LHCN-M2 (cell line): ENCODE measurements at places on chromosomes 1 and 21.

GRCh38 chr1:232473324-232473723, 156.6 kb downstream of the SIPA1L2 start:
- peak; percentile 64 for DNase-seq

DNA sequence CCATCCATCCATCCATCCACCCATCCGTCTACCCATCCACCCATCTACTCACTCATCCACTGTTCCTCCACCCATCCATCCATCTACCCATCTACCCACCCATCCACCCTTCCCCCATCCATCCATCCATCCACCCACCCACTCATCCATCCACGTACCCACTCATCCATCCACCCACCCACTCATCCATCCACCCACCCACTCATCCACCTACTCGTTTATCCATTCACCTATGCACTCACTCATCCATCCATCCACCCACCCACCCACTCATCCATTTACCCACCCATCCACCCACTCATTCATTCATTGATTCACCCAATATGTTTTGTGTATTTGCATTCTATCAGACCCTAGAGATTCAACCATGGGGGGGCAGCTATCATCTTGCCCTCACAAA, 27.2 kb downstream of the TNFRSF8 start:
- no peak for DNase-seq

- peak; percentile 5 for DNase-seq
Observed at GRCh38 chr1:10308001-10308400, 90.9 kb upstream of the PGD start.

DNA sequence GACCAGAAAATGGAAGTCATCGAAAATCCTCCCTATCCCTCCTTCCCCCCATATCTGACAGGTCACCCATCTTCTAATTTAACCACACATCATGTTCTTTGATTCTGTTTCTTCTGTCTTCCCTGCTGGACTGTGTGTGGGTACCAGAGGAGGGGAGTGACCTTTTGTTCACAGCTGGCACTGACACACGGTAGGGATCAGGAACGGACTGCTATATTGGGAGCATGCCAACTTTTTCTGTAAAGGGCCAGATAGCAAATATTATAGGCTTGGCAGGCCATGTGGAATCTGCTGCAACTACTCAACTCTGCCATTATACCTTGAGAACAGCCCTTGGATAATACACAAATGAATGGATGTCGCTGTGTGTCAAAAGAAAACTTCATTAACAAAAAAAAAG, 7.5 kb upstream of the TOMM20 start:
- peak; percentile 24 for DNase-seq

GRCh38 chr1:1540090-1540817, at the start of gene TMEM240:
Gene TMEM240 (minus strand): TSS chr1:1540624. CDS start chr1:1540346, 278 bp downstream.
- DNase-seq = no peak

DNA sequence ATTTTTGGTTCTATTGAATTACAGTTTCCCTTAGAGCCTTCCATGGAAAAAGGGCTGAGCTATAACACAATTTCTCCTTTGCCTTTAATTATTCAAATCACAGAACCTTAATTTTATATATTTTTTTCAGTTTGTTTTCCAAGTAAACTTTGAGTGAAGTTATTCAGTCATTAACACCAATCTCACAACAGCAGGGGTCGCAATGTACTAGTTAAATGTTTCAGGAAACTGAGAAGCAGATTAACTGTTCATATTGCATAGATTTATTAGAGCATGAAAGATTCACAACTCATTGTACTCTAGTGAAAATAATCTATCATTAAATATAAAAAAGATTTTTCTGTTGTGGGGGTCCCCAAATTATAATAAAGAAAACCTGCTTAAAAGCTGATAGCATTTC, 64.1 kb downstream of the KIFAP3 start:
- peak; percentile 59 for DNase-seq

DNA sequence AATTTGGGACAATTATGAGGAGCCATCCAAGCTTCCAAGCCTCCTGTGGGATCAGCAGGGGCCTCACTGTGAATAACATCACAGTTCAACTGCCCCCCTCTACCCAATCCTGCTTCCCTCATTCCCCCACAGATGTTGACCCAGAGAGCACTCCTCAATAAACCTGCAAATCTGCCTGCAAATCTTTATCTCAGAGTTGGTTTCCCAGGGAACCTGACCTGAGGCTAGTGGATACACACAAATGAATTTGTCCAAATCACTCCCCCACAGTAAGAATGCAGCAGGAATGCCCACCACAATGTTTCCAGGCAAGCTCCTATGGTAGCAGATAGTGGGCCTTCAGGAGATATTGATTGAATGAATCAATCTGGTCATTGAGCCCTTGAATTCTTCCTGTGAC, 56.4 kb upstream of the HIVEP3 start:
- no peak for DNase-seq

DNA sequence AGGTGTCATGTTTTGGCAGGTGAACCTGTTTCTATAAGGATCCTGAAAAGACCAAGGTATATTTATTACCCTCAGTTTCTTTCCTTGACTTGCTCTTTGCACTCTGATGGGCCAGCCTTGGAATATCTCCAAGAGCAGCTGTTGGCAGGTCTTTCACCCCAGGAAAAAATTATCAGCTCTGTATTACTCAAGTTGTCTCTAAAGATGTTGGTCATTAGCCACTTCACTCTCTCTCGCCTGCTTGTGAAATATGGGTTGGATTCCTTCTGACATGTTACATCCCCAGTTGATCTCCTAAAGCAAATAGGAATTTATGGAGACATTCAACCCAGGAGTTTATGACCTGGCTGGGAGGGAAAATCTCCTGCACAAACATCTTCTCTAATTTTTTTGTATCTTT, 85.9 kb downstream of the KCNJ15 start:
- DNase-seq = peak; percentile 45

GRCh38 chr1:224730965-224731364, 114.8 kb downstream of the CNIH3 start:
- DNase-seq = peak; percentile 31

DNA sequence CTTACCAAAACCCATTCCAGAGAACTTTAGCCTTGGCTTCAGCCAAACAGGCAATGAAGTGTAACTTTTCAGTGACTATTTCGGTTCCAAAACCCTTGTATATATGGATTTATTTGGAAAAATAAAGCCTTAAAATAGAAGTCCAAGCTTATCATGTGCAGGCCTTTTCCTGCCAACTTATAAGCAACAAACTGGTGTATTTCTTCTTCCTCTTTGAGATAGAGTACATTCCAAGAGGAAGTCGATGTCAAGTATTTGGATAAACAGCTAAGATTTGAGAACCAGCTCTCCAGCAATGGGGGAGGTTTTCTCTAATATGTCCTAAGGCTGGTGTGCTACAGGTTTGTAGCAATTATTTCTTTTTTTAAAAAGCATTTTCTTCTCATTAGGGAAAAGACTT, 407.8 kb downstream of the DUSP10 start:
- DNase-seq = no peak

DNA sequence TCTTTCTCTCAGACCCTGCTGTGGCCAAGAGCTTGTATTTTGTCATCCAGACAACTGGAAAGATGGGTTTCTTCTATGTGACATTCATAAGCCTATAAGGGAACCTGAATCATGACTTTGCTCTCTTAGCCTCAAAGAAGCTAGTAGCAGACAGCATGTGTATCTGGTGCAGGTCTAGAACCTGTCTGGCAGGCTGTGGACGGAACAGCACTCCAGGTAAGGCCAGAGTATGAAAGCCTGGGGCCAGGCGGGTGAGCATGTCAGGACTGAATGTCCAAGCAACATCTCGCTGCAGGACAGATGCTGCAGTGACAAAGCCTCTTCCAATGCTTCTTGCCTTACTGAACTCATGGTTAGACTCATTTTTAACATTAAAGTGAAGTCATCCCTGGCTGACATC, 32.8 kb downstream of the AKNAD1 start:
- DNase-seq = no peak

DNA sequence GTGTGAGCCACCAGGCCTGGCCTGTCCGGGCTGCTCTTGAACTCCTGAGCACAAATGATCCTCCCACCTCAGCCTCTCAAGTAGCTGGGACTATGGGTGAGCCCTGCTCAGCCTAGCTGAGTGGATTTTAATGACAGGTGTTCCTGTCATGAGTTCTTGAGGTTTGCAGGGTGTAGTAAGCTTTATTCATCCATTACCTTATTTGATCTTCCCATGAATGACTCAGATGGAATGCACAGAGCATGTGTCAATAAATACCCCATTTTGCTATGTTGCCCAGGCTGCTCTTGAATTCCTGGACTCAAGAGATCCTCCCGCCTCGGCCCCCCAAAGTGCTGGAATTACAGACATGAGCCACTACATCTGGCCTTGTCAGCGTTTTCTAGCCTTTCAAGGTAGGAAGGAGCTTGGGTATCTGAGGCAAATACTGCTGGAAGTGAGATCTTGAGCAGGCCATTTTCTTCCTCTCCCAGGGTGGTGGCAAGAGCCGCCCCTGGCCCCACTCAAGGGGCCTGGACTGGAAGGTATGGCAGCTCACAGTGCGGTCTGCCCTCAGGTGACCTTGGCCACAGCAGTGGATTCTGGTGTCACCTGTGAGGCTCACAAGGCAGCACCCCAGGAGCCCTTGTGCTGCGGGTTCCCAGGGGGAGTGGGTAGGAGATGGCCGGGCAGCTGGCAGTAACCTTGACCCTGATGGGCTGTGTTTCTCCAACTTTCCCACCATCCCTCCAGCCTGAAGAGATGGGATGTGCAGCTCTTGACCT, 20.0 kb downstream of the PIK3CD start:
- peak; percentile 81 for DNase-seq

GRCh38 chr1:214296860-214297745, 16.1 kb downstream of the SMYD2 start:
- DNase-seq = peak; percentile 82

DNA sequence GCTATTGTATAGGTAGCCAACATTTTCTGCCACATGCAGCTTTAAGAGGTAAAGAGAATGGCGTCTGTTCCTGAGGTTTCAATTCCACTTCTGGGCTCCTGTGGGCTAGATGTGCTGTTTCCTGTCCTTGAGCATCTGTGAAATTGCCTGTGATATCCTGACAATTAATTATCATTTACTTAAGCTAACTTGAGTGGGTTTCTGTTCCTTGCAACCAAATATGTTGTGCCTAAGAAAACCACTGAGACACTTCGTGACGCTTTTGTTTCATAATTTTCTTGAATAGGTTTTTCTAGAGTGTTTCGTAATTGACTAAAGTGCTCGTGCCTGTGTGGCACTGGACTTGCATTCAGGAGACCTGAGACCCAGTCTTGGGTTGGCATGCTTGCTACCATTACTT, 127.3 kb upstream of the POU3F1 start:
- no peak for DNase-seq

DNA sequence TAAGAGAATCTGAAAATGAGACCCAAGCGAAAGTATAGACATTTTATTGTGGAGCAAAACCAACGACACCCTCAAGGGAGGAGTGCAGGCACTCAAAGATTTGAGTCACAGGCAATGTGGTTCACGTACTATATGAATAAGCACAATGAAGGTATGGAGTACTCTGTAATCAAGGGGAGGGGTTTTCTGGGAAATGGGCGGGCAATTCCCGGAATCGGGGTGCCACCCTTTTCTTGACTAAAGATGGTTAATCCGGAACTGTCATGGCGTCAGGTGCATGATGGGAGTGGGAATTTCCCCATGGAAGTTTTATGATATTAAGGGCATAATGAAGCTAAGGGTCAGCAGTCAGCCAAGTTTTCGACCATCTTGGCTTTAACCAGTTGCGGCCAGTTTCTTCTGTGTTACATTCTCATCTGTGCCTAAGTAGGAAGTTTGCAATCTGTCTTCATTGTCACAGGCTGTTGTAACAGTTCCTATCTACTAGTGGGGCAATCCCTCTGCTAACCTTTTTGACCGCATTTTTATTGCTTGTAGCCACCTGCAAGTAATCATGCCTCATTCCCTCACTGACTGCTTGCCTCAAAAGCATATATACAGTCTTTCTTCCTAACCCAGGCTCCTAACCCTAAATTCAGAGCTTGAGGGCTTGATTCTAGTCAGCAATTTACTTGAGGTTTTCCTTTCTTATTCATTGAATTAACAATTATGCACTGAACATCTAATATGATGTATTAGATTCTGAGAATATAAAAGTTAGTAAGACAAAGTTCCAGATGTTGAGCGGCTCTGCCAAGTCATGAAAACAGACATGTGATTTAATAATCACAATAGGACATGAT, 775 bp upstream of the AIM2 start:
- no peak for DNase-seq

- no peak for DNase-seq
Observed at GRCh38 chr1:200040481-200041138, 13.1 kb downstream of the NR5A2 start.

GRCh38 chr1:82466891-82467290, 666.2 kb downstream of the ADGRL2 start:
- DNase-seq = no peak

- DNase-seq = peak; percentile 75
Observed at GRCh38 chr1:184283999-184284398, 102.8 kb upstream of the C1orf21 start.

DNA sequence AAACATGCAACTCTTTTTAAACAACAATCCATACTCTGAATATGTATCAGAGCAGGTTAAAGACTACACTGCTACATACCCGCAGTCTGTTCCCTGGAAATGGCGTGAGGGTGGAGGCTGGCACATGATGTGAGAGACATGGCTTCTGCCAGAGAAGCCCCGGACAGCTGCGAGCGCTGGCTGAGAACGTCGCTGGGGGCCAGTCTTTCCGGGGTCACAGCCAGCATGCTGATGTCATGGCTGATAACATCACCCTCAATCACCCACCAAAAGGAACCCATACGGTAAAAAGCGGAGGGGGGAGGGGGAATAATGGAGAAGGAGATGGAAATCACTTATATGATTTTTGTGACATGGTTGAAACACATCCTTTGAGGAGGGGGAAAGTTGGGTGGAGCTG, 29.1 kb downstream of the C1orf198 start:
- no peak for DNase-seq

DNA sequence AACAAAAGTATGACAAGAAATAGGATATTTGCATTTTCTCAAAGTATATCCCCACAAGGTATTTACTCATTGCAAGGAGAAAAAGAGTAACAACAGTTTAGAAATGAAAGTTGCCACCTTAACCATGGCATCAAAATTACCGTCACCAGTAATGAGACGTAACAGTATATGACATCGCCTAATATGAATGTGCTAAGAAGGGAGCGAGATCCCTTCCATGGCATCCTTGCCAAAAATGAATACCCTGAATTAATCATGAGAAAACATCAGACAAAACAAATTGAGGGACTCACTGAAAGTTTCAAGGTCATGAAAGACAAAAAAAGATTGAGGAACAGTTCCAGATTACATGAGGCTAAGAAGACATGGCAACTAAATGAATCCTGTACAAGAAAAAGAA, 78.9 kb upstream of the MROH9 start:
- no peak for DNase-seq

DNA sequence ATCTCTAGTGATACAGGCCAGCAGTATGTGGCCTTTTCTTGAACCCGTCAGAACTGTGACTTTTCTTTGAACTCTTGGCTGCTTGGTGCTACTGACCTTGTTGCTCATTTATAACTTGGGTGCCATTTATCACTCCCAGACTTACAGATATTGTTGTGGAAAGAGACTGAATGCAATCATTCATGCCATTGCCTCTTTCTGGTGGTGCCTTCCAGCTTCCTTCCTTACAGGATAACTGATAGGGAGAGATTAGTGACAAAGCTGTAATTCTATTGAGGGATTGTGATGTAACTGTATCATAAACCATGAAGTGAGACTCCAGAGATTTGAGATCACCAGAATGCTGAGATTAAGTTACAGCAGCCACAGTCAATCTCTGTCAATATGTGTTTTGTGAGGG, 256.5 kb downstream of the USP25 start:
- DNase-seq = peak; percentile 19
